ENCODE measurements at places on chromosomes 3 and 15. TPM values are rescaled to one million over a fixed set of nuclear protein-coding genes. Genes with fewer than 3 reads are reported as not detected.

GRCh38 chr3:100096866-100097265 lies 17.4 kb downstream of the FILIP1L start:
- no peaks in the 10 kb centered on the region for H3K4me1 ChIP-seq
- no peak for DNase-seq
- no peak overlapping the region for H3K4me3 ChIP-seq

GRCh38 chr3:72397586-72397985 lies 450.7 kb downstream of the SHQ1 start:
- no peaks in the 10 kb centered on the region for H3K36me3 ChIP-seq
- H3K27me3 ChIP-seq: no peaks in the 10 kb centered on the region
- H3K4me3 ChIP-seq: no peak overlapping the region
- H3K4me1 ChIP-seq: peaks cover 2% of the 10 kb centered on the region
- DNase-seq: no peak

The LRRIQ4 gene
- polyA plus RNA-seq: not detected

The NTRK3 gene
- 3.1 TPM for polyA plus RNA-seq

DNA sequence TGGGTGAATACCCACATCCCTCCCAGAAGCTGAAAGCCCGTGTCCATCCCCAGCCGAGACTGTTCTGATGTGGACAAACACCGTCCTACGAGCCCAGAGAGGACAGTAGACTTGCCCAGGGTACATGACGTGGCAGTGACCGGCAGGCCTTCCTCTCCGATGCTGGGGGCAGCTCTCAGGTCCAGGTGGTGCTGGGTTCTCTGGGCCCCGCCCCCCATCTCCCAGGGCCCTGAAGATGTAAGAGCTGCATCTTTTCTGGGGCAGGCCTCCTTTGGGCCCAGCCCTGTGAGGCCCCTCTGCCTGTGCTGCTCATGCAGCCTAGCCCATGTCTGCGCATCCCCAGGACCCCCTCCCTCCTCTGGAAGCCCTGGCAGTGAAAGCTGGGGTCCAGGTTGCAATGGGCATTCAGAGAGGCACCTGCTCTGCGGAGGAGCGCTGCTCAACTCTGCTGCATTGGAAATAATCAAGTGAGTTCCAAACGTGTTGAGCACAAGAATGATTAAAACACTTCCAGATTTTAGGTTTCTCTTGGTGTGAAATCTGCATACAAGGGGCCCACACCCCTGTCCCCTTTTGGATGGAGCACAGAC lies 71.9 kb downstream of the FBLN2 start:
- no peak overlapping the region for H3K27ac ChIP-seq
- no peak overlapping the region for H3K4me3 ChIP-seq
- H3K36me3 ChIP-seq: no peaks in the 10 kb centered on the region

DNA sequence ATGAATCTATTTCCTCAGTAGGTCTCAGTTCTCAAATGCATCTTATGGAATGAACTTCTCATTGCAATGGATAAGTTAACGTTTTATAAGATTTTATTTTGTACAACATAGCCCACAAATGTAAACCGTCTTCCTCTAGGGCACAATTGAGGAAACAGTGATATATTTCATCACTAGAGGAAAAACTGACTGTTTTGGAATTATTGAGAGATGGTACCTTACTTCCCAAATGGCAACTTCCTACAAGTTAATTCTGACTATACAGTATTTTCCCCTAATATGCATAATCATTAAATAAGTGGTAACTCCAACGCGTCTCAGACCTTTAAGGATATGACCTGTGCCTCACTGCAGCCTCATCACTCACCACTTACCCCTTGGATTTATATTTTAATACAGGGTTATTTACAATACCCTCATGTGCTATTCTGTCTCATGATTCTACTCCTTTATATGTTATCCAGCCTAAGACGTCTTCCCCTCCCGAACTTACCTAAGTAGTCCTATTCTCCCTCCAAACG lies 13.3 kb downstream of the GABPB1 start:
- no peaks in the 10 kb centered on the region for H3K27me3 ChIP-seq
- no peak overlapping the region for H3K27ac ChIP-seq
- DNase-seq: no peak
- no peaks in the 10 kb centered on the region for H3K36me3 ChIP-seq
- H3K4me3 ChIP-seq: no peak overlapping the region

DNA sequence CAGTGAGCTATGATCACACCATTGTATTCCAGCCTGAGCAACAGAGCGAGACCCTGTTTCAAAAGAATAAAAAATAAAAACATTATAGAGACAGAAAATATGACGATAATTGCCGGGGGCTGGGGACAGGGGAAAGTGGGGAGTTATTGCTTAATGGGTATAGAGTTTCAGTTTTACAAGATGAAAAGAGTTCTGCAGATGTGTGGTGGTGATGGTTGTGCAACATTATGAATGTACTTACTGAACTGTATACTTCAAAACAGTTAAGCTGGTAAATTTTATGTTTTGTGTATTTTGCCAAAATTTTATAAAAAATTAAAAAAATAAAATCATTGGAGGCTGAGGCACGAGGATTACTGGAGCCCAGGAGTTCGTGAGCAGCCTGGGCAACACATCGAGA lies 24.8 kb upstream of the ZNF774 start:
- no peak for DNase-seq
- H3K27ac ChIP-seq: no peak overlapping the region
- no peaks in the 10 kb centered on the region for H3K27me3 ChIP-seq
- no peaks in the 10 kb centered on the region for H3K4me1 ChIP-seq
- H3K36me3 ChIP-seq: no peaks in the 10 kb centered on the region

DNA sequence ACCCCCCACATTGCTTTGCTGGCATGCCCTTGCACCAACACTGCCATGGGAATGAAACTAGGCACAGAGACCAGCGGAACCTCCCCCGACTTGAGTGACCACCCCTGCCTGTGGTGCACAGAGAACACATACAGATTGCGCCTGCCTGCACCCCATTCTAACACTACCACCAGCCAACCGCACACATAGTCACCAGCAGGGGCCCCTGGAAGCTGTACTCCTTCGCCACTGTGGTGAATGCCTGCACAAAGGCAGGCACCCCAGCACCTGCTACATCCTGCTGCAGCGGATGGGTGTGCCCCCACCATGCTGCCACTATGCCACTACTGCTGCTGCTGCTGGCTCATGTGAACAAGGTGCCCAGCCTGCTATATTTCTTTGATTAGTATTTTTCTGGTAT lies 27.4 kb upstream of the DNAAF4 start:
- H3K4me3 ChIP-seq: no peak overlapping the region
- no peaks in the 10 kb centered on the region for H3K27me3 ChIP-seq
- peaks cover 5% of the 10 kb centered on the region for H3K36me3 ChIP-seq
- H3K27ac ChIP-seq: no peak overlapping the region

The TRIM42 gene
- not detected for polyA plus RNA-seq

DNA sequence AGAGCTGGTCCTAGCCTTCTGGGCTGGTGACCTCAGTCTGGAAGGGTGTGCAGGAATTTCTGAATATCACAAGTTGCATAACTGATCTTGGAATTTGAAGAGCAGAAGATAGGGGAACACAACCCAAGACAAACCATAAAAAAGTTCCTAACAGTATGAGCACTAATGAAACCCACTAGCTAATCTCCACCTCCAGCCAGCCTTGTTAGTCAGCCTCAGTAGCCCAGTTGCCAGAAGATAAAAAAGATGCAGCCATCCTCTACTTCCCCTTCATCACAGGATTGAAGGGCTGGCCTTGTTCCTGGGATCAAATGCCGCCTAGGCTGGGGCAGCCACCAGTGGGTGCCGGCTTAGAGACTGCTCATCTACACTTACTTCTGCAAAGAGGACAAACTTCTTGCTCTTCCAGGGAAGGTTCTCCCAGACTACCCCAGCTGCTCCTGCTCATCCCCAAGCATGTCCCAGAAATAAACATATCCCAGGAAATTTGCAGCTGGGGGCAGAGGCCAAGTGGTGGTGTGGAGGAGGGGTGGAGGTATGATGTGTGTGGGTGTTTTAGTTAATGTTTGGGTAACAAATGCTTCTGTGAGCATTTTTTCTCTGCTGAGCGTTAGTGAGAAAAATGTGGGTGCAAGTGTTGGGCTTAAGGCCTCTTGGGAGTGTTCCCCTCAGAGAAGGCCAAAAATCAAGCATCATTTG lies 9.2 kb upstream of the ITGA11 start:
- H3K27ac ChIP-seq: no peak overlapping the region
- no peak for DNase-seq
- peaks cover 9% of the 10 kb centered on the region for H3K27me3 ChIP-seq
- H3K4me3 ChIP-seq: no peak overlapping the region
- H3K36me3 ChIP-seq: no peaks in the 10 kb centered on the region

- H3K36me3 ChIP-seq: no peaks in the 10 kb centered on the region
- H3K4me1 ChIP-seq: no peaks in the 10 kb centered on the region
- DNase-seq: no peak
- H3K27me3 ChIP-seq: no peaks in the 10 kb centered on the region
- no peak overlapping the region for H3K4me3 ChIP-seq
These were observed 74.0 kb upstream of the CTNNB1 start for GRCh38 chr3:41125258-41125657.

GRCh38 chr3:183410280-183410679 lies 18.1 kb downstream of the MCF2L2 start:
- H3K27ac ChIP-seq: no peak overlapping the region
- H3K4me3 ChIP-seq: no peak overlapping the region
- H3K27me3 ChIP-seq: no peaks in the 10 kb centered on the region

The CFAP100 gene
- polyA plus RNA-seq: not detected

DNA sequence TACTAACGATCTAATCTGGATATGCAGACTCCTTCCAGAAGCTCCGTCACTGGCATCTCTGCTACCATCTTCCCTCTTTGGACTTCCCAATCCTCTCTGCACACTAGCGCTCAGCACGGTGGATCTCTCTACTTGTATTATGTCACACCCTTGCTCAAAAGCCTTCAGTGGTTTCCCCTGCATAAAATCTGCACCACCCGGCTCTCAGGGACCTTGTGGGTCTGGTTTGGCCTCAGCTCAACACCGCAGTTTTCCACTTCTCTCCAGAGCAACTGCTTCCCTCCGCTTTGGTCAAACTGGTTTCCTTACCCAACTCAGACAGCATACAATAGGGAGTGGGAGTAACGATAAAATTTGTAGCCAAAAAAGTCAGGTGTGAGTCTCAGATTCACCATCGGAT lies 30.7 kb upstream of the HES1 start:
- H3K27ac ChIP-seq: no peak overlapping the region
- no peak overlapping the region for H3K4me3 ChIP-seq
- no peaks in the 10 kb centered on the region for H3K36me3 ChIP-seq
- peaks cover 60% of the 10 kb centered on the region for H3K27me3 ChIP-seq

The CPN2 gene
- polyA plus RNA-seq: not detected

DNA sequence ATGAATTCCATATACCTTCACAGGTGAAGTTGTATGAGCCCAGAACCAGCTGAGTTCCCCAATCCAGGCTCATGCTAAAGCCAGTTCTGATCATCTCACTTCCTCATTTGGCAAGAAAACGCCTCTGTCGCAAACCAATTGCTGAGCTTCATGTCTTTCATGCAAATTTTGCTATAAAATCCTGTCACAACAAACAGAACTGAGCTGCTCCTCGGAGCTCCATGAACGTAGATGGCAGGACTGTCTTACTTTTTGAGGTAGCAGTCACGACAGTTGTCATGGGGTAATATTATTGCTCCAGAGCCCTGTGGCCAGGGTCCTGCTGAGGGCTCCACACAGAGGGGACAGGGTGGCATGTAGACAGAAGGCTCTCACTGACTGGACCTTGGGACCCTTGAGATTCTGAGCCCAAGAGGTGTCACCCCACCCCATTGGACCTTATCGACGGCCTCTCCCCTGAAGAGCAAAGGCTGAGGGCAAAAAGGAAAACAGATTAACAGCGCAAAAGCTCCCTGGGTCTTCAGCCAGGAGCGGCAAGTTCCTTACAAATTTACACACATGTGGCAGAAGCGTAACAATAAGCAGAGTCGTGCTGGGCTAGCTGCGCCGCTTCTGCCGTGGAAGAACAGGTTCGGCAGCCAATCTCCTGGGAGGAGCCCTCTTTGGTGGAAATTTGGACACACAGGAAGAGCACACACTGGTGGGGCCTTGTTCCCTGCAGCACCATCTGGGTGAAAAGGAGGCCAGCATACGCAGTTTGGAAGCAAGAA lies 249.2 kb downstream of the OPA1 start:
- no peaks in the 10 kb centered on the region for H3K36me3 ChIP-seq
- H3K4me1 ChIP-seq: no peaks in the 10 kb centered on the region
- H3K27me3 ChIP-seq: peaks cover 8% of the 10 kb centered on the region
- H3K4me3 ChIP-seq: no peak overlapping the region
- no peak for DNase-seq
- H3K27ac ChIP-seq: no peak overlapping the region

DNA sequence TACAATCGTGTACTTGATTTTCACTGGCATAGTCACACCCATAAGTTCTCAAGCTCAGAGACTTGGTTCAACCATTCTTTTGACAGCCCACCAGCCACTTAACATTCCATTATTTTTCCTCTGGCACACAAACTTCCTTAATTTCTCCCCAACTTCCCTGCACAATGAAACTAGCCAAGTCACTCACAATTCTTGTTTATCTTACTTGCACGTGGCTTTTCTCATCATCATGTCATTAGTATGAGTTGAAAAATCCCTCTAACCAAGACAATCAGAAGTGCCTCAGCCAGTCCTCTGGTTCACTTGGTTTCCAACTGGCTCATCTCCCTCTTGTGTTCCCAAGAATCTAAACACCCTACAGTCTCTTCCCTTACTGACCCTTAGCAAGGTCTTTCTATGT lies 110.5 kb upstream of the PTPRG start:
- no peak for DNase-seq
- no peak overlapping the region for H3K4me3 ChIP-seq
- no peak overlapping the region for H3K27ac ChIP-seq
- H3K4me1 ChIP-seq: no peaks in the 10 kb centered on the region
- H3K27me3 ChIP-seq: no peaks in the 10 kb centered on the region

DNA sequence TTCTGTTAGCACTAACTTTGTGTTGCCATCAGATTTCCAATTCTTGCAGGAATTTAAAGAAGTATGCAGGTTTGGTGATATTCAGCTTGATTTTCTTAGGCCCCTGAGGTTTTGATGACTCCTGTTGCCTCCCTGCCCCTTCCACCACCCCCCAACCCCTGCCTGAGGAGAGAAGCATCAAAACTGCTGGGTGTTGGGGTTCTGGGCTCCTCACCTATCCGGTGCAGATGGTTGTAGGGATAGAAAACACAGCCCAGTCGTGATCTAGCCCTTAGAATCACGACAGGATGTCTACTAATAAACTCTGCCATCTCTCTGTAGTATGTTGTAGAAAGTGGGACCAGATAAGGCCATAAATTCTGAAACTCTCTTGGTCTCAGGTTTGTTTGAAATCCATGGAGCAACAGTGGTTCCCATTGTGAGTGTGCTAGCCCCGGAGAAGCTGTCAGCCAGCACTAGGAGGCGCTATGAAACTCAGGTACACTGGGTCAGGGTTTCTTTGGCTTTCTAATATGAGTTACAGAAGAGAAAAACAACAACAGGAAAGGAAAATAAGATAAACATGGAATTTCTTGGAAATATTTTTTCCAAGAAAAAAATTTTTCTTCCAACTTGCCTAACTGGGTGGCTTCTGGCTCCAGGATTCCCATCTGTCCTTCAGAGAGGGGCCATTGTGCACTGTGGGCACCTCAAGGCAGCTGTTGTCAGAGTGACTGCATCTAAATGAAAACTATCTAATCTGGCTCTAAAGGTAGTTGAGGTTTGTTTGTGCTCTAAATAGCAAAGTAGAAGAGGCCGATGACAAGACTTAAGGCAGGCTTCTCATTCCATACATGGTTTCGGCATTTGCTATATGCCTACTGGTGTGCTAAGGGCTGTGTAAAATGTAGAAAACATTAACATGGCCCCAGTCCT lies 8.7 kb downstream of the SRP14 start:
- no peak overlapping the region for H3K4me3 ChIP-seq
- no peak for DNase-seq

The RYR3 gene
- polyA plus RNA-seq: 0.08 TPM

All from SK-N-SH (cell line).